Pancreas (tissue), 10 donors: ENCODE measurements at places on chromosomes 1 and 21. TPM values are rescaled to one million over a fixed set of nuclear protein-coding genes. Genes with fewer than 3 reads are reported as not detected.

DNA sequence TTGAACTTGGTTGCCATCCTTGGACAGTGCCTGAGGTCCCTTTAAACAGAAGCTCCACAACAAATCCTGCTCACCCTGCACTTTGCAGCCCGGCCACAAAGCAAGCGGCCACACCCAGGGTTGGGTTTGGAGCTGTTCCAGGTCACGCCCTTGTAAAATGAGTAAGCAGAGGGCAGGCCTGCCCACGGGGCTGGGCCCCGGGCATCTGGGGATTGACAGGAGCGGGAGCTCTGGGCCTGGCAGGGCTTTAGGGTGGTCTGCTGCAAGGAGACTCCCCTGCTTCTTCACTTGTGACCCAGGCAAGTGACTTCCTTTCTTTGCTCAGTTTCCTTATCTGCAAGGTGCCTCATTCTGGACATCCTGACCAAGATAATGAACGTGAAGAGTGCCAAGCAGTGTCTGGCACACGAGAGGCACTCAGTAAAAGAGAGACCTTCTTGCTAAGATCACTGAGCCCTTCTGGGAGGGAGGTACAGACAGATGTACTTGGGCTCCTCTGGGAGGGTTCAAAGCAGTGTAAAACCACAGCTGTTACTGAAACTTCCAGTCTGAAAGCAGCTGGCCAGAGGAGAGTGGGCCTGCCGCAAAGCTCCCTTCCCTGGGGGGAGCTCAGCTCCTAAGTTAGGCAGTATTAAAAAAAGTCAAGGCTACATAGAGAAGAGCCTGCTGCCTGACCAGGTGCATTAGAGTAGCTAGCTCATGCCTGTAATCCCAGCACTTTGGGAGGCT is 2.6 kb downstream of the E2F2 start:
- DNase-seq: peak; percentile 68
- peaks cover 7% of the 10 kb centered on the region for H3K4me1 ChIP-seq

Gene MIXL1
- not detected for total RNA-seq

DNA sequence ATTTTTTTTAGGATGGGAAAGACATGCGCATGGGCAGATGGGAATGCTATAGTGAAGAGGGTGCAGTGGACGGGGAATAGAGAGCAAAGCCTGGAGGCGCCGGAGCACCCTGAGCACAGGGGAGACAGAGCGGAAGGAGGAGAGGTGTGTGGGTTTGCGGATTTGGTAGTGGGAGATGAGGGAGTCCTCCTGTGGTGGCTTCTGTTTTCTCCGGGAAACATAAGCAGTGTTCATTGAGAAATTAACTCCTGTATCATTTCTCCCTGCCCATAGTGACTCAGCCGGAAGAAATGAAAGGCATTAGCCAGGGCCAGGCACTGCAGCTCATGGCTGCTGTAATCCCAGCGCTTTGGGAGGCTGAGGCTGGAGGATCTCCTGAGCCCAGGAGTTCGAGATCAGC is 4.7 kb upstream of the PTPRF start:
- H3K4me3 ChIP-seq: no peak overlapping the region
- H3K36me3 ChIP-seq: no peaks in the 10 kb centered on the region
- H3K4me1 ChIP-seq: peaks cover 12% of the 10 kb centered on the region

DNA sequence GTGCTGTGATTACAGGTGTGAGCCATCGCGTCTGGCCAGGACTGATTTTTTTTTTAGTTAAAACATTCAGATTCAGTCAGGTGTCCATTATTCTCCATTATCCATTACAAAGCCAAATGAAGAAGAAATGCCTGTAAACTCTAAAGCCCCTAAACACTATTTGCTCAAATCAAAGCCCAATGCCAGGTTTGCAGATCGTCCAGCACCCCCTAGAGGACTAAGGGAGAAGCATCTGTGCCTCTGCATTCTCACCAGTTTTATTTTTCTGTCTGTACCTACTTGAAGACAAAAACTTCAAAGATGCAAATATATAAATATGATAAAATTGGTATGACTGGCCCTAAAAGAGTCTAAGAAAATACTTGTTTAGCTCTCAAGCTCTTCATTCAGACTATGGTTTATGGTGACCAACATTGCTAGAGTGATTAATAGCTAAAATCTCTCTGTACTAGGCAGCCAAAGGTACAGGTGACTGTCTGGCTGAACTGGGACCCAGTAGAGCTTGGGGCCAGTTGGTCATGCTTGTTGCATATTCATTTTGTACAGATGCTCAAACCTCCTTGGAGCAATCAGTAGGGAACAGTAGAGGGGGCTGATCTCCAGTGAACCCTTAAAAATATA is 138.4 kb downstream of the SYT2 start:
- no peaks in the 10 kb centered on the region for H3K36me3 ChIP-seq
- H3K27me3 ChIP-seq: no peaks in the 10 kb centered on the region
- no peak overlapping the region for H3K27ac ChIP-seq
- no peak for DNase-seq

DNA sequence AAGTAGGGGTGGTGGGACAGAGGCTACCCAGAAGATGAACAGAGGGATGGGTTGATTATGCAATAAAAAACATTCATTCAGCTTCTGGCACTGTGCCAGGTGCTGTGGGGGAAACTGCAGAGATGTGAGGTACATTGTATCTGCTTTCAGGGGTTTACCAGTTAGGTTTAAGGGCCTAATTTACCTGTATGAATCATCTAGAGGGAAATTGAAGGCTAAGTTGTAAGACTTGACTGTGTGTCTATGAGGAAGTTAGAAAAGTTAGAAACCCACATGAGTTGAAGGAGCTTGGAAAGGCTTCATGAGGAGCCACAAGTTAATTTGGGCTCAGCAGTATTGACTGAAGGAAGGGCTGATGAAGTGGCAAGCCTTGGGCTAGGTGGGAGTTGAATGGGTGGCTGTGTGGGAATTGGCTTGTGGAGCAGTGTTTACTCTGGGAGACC is 36.7 kb upstream of the APOBEC4 start:
- H3K27ac ChIP-seq: no peak overlapping the region
- H3K27me3 ChIP-seq: no peaks in the 10 kb centered on the region
- H3K4me3 ChIP-seq: no peak overlapping the region
- no peaks in the 10 kb centered on the region for H3K36me3 ChIP-seq
- no peak for DNase-seq

GRCh38 chr1:217506878-217507277 is 124.0 kb downstream of the GPATCH2 start:
- H3K36me3 ChIP-seq: no peaks in the 10 kb centered on the region
- H3K4me1 ChIP-seq: no peaks in the 10 kb centered on the region
- H3K4me3 ChIP-seq: no peak overlapping the region
- H3K27me3 ChIP-seq: no peaks in the 10 kb centered on the region
- DNase-seq: no peak

Gene UMODL1
- not detected for total RNA-seq
